Muscle of leg (tissue), 16 donors: ENCODE measurements at places on chromosomes 2 and 18. TPM values are rescaled to one million over a fixed set of nuclear protein-coding genes. Genes with fewer than 3 reads are reported as not detected.

GRCh38 chr2:227351639-227352038 lies 26.6 kb downstream of the MFF start:
- no peaks in the 10 kb centered on the region for H3K4me1 ChIP-seq
- H3K27ac ChIP-seq, result no peak overlapping the region
- H3K36me3 ChIP-seq, result peaks cover 16% of the 10 kb centered on the region
- no peaks in the 10 kb centered on the region for H3K27me3 ChIP-seq

GRCh38 chr2:11976073-11976472 lies 229.6 kb downstream of the LPIN1 start:
- H3K4me1 ChIP-seq, result peaks cover 5% of the 10 kb centered on the region
- H3K27me3 ChIP-seq, result no peaks in the 10 kb centered on the region
- no peak overlapping the region for H3K4me3 ChIP-seq

Gene CPO
- total RNA-seq, result 0.13 TPM

- no peaks in the 10 kb centered on the region for H3K27me3 ChIP-seq
- H3K4me1 ChIP-seq, result no peaks in the 10 kb centered on the region
- DNase-seq, result no peak
- H3K27ac ChIP-seq, result no peak overlapping the region
- H3K4me3 ChIP-seq, result no peak overlapping the region
Observed at GRCh38 chr2:56456791-56457190, 273.0 kb downstream of the CCDC85A start.

Gene PARD3B
- 15.3 TPM for total RNA-seq

Gene SPP2
- not detected for total RNA-seq

Gene TP53I3
- 35.5 TPM for total RNA-seq

Gene SLC16A14
- 4.2 TPM for total RNA-seq

- H3K27me3 ChIP-seq, result no peaks in the 10 kb centered on the region
- no peak for DNase-seq
- no peak overlapping the region for H3K27ac ChIP-seq
- H3K36me3 ChIP-seq, result no peaks in the 10 kb centered on the region
- no peak overlapping the region for H3K4me3 ChIP-seq
Observed at GRCh38 chr18:60182223-60182622, 190.4 kb downstream of the MC4R start.

DNA sequence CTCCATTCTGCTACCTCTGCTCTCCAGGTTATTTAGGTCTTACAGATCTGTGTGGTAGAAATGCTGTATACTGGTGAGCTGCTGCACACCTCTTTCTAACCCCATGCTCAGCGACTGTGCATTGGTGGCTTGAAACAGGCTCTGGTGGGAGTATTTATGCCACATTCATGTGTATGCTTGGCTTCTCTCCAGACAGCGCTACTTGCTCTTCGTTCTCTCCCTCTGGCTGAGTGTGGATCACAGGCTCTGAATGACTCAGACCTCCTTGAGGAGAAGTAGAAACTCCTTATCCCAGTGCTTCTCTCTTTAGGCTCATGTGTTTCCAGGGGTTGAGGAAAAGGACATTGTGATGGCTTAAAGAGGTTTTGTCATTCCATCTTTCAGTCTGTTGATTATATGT lies 54.9 kb downstream of the FHOD3 start:
- no peaks in the 10 kb centered on the region for H3K36me3 ChIP-seq
- peak; percentile 40 for DNase-seq
- H3K4me1 ChIP-seq, result peaks cover 3% of the 10 kb centered on the region
- H3K4me3 ChIP-seq, result no peak overlapping the region
- H3K27ac ChIP-seq, result no peak overlapping the region
- no peaks in the 10 kb centered on the region for H3K27me3 ChIP-seq

GRCh38 chr2:121902171-121902591 lies 146.7 kb downstream of the TSN start:
- H3K4me3 ChIP-seq, result no peak overlapping the region
- no peak overlapping the region for H3K27ac ChIP-seq
- no peaks in the 10 kb centered on the region for H3K36me3 ChIP-seq
- peaks cover 23% of the 10 kb centered on the region for H3K4me1 ChIP-seq
- peak; percentile 22 for DNase-seq

DNA sequence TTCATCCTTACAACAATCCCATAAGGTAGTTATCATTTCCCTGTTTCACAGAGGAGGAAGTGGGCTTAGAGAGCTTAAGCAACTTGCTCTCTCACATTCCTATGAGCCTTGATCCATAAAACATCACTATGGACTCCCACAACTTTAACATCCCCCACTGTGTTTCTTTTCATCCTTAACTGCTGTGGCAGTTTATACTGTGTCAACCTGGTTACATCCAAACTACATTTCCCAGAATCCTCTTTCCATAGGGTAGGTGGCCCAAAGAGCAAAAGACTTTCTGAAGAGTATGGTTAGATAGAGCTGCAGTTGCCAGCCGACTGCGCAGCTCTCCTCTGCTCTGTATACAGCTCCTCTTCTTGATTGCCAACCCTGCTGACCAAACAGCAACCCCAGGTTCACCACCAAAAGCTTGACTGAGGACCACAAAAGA lies 22.5 kb downstream of the MAP3K2 start:
- H3K27ac ChIP-seq, result no peak overlapping the region
- H3K36me3 ChIP-seq, result no peaks in the 10 kb centered on the region
- DNase-seq, result no peak
- H3K27me3 ChIP-seq, result no peaks in the 10 kb centered on the region
- H3K4me1 ChIP-seq, result no peaks in the 10 kb centered on the region

GRCh38 chr2:239846789-239847676 lies 178.1 kb downstream of the NDUFA10 start:
- H3K36me3 ChIP-seq, result no peaks in the 10 kb centered on the region
- H3K4me3 ChIP-seq, result no peak overlapping the region
- H3K27me3 ChIP-seq, result no peaks in the 10 kb centered on the region
- no peak overlapping the region for H3K27ac ChIP-seq
- DNase-seq, result no peak

GRCh38 chr18:64127172-64127571 lies 21.7 kb downstream of the LINC00305 start:
- H3K27me3 ChIP-seq, result no peaks in the 10 kb centered on the region
- no peaks in the 10 kb centered on the region for H3K36me3 ChIP-seq
- no peak for DNase-seq
- no peak overlapping the region for H3K4me3 ChIP-seq
